ENCODE measurements at places on chromosomes 1 and 21. TPM values are rescaled to one million over a fixed set of nuclear protein-coding genes. Genes with fewer than 3 reads are reported as not detected.

GRCh38 chr1:197715806-197716205 lies 59.5 kb downstream of the DENND1B start:
- DNase-seq, result no peak

Gene CALML6
- total RNA-seq, result not detected

DNA sequence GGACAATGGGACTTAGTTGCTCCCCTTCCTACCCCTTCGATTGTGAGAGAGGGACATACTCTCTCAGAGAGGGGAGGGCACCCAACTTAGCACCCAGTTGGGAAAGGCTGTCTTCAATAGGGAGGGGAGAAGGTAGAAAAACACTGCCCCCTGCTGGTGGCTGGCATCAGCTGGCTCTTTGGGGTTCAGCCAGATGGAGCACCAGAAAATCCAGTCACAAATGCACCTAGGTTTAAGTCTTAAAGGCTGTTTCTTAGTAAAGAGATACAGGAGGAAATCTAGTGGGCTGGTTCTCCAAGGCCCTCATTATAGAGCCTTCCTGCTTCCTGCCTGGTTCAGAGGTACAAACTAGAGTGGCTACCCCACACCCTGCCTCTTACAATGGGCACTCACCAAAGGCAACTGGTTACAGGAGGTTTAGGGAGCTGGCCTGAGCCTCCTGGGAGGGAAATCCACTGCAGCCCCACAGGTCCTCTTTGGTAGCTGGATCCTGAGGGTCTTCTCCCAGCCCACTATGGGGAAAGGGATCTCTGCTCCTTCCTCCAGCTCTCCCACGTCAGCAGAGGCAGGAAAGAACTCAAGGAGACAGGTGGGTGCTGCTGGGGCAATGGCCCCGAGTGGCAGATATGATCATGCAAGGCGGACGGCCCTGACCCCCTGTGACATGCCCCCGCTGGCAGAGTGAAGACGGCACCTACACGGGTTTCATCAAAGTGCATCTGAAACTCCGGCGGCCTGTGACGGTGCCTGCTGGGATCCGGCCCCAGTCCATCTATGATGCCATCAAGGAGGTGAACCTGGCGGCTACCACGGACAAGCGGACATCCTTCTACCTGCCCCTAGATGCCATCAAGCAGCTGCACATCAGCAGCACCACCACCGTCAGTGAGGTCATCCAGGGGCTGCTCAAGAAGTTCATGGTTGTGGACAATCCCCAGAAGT lies 28.3 kb downstream of the EIF2D start:
- DNase-seq, result peak; percentile 77

DNA sequence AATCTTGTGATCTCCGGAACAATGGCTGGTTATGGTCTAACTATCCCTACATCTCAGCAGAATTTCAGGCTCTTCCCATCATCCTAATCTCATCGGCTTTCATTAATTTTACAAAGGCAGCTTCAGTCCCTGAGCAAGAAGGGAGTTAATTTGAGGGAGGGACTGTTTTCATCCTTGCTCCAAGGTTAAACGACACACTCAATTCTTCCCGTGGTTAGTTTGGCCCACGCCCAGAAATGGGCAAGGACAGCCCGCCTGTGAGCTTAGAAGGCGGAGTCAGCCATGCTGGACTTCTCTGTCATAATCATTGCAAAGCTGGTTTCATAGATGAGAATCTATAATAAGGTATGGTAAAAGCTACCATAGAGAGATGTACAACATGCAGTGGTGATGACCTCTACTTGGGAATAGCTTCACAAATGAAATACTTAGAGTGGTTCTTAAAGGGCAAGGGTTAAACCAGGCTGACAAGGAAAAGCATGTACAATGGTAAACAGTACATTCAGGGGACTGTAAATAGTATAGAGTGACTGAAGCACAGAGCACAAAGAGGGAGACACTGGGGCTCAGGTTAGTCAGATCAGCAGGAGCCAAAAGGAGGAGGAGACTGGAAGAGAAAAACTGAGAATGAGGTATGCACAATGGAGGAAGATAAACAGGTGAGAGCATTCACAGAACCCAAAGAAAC lies 108.8 kb downstream of the SMYD3 start:
- DNase-seq, result no peak

- DNase-seq, result no peak
These were observed 1.5 kb upstream of the KRTAP10-6 start for GRCh38 chr21:44593598-44594405.

Gene LAMTOR5
- total RNA-seq, result 45.1 TPM

- DNase-seq, result no peak
These were observed 362.2 kb downstream of the SRGAP2C start for GRCh38 chr1:121546830-121547591.

DNA sequence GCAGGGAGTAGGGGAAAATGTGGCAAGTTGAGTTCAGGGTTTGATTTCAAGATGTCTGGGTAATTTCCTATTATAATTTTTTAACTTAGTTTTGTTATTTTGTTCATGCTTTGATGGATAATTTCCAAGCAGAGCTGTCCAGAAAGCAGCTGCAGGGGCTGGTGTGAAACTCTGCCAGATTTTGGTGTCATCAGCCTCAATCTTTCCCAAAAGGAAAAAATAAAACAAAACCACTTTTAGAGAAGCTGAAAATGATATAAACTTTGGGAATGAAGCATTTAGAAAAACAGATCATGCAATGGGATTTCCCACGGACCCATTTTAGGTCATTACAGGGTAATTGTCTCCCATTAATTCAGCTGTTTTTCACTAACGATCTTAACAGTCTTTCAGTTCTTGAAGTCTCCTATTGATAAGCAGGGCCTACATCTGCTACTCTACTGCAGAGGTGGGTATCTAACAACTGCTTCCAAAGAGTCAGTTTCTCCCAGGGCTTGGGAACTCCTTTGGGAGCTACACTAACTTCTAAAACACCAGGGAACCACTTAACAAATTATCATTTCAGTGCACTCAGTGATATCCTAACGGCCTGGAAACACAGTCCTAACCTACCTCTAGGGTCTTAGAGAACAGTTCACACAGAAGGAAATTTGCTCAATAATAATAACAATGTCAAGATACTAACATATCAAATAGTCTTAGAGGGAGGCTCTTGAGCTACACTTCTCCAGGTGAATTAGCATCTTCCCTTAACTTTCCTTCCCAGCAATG lies 12.3 kb downstream of the ZNF436 start:
- DNase-seq, result no peak

Gene CTSS
- 125 TPM for total RNA-seq

DNA sequence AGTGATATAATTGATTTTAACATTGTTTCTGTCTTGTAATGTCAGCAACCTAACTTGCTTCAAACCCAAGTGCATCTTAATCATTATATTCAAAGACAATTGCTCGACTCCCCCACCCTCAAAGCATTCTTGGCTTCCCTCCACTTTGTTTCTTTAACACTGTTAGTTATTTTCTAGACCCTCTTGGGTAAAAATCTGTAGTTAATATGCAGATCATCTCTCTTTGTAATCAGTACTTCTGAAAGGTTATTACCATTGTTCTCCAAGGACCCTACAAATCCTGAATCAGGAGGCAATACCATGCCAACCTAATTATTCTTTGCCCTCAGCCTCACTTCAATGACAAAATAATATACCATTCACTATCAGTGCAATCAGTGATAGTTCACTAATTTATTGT lies 1075.7 kb downstream of the AMY1C start:
- DNase-seq, result no peak

- DNase-seq, result no peak
These were observed 138.7 kb downstream of the DISP1 start for GRCh38 chr1:222953585-222953984.

All from Peyer's patch (tissue), 4 donors.